Osteocyte (in vitro differentiated cells): ENCODE measurements at places on chromosomes 4 and X. TPM values are rescaled to one million over a fixed set of nuclear protein-coding genes. Genes with fewer than 3 reads are reported as not detected.

FAM47E gene
- 0.55 and 0.70 TPM in 2 replicates for total RNA-seq

TRIM60 gene
- not detected in 2 replicates for total RNA-seq

ATP1B4 gene
- not detected in 2 replicates for total RNA-seq

- no peak for DNase-seq
Measured at GRCh38 chr4:159052315-159052714, 50.6 kb upstream of the RAPGEF2 start.

GRCh38 chr4:162350331-162350730 lies 186.5 kb upstream of the FSTL5 start:
- no peak for DNase-seq

GRCh38 chr4:185774845-185775680 lies 36.9 kb downstream of the SORBS2 start:
- DNase-seq: peak; percentile 88

DNA sequence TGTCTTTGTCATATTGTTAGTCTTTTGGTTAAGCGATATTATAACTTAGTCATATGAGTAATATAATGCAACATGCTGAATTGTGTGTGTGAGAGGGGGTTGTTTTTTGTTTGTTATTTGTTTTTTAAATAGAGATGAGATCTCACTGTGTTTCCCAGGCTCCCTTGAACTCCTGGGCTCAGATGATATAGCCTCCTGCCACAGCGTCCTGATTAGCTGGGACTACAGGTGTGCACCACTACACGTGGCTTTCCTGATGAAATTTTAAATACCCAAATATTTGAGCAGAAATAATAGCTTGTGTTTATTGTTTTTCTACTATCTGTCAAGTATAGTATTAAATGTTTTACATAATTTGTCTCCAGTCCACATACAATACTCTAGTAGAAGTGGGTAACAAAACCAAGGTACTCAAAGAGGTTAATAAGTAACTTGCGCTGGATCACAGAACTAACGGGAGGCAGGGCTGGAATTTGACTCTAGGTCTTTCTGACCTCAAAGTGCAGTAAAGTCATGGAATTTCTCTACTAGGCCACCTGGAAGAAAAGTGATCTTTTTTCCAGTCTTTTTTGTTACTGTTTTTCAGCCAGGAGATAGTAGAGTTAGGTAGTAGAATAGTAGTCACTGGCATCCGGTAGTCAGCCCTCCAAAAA lies 47.8 kb downstream of the CLCN3 start:
- DNase-seq: no peak

DNA sequence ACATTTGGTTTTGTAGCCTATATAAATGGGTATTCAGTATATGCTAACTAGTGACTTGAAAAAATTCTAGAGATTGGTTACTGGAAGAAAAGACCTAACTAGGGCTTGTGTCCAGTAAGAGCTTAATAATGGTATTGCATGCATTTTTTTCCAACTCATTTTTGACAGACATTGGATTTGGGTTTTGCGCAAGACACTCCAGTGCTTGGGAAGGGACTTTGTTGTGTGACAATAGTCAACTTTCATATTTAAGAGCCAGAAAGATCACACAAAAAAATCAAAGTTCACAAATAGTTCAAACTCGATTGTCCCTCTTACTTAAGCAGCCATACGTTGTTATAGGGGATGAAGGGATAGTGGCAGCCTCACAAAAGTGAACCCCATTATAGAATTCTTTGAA lies 1.2 kb upstream of the HSD17B11 start:
- DNase-seq: no peak

- peak; percentile 49 for DNase-seq
Measured at GRCh38 chr4:8745826-8746225, 125.8 kb downstream of the HMX1 start.

- no peak for DNase-seq
Measured at GRCh38 chr4:26858035-26858918, 2.4 kb upstream of the STIM2 start.

GRCh38 chrX:16491461-16491860 lies 158.5 kb upstream of the S100G start:
- DNase-seq: no peak

DNA sequence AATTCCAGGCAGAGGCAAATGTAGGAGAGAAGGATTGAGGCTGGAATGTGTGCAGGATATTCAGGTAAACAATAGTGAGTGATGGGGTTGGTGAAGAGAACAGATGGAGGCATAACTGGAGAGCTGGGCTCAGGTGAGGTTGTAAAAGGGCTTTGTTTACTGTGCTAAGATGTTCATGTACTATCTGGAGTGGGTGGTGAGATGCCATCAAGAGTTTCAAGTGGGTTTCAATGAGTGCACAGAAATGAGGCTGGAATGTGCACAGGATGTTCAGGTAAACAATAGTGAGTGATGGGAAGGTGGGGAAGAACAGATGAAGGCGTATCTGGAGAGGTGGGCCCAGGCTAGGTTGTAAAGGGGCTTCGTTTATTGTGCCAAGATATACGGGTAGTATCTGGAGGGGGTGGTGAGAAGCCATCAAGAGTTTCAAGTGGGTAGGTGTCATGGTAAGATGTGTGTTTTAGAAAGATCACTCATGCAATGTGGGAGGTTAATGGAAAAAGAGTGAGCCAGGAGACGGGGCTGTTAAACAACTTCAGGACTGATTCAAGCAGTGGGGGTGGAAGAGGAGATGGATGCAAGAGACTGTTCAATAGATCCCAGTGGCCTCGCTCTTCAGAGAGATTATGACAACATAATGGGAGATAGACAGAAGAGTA lies 25.4 kb upstream of the NMU start:
- DNase-seq: no peak
